8988T (cell line): ENCODE measurements at places on chromosomes 11 and 22.

DNA sequence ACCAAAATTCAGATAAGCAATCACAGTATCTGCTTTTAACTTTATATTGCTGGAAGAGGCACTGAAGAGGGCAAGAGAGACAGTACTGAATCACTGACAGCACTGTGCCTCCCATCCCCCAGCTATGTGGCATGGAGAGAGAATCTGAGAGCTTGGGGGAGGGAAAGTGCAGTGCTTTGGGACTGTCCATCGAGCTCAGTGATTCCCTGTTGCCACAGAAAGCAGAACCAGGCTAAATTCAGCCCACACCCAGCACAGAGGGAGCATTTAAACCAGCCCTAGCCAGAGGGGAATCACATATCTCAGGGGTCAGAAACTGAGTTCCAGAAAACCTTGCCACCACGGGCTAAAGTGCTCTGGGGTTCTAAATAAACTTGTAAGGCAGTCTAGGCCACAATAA is 44.3 kb downstream of the KCNQ1 start:
- no peak for DNase-seq

- no peak for DNase-seq
Observed at GRCh38 chr11:74699615-74700396, 31.4 kb downstream of the CHRDL2 start.

- peak; percentile 95 for DNase-seq
Observed at GRCh38 chr11:1442163-1442562, 44.4 kb downstream of the MOB2 start.

DNA sequence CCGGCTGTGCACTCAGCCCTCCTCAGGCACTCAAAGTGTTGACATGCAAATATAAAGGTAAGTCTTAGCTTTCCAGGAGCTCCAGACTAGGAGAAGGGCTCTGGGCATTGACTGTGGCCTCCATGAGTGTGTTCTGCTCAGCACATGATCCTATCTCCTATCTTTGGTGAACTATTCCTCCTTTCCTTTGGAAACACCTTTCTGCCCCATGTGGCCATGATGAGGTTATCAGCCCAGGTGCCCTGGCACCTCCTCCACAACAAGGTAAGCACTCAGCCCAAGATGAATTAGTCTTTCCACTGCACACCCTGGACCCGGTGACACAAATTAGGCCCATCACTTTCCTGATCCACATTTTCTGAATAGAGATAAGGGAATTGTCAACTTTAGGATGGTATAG is 37.9 kb upstream of the LMO1 start:
- no peak for DNase-seq

DNA sequence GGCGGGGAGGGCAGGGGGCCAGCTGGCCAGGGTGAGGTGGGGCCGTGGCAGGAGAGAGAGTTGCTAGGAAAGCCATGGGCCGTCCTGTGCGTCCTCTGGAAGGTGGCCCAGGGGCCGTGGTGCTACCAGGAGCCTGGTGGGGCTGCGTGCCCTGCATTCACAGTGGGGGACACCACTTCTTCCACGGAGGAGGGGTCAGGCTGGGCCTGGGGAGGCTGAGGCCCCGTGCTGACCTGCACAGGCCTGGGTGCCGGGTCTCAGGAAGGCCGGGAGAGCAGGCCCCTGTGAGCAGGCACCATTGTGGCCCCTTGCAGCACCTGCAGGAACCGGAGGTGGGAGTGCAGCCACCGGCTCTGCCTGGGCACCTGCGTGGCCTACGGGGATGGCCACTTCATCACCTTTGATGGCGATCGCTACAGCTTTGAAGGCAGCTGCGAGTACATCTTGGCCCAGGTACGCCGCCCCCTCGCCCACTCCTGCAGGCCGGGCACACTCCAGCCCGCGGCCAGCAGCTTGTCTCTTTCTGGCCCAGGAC is 12.0 kb downstream of the MUC5B start:
- DNase-seq: peak; percentile 51

- DNase-seq: peak; percentile 24
Observed at GRCh38 chr11:94546886-94547285, 3.2 kb downstream of the FUT4 start.

GRCh38 chr11:21040630-21041029 is 371.2 kb downstream of the NELL1 start:
- no peak for DNase-seq

GRCh38 chr11:104106136-104106754 is 57.7 kb downstream of the PDGFD start:
- DNase-seq: no peak
